ENCODE measurements at places on chromosomes 7 and 10.

- no peak for DNase-seq
Measured at GRCh38 chr10:15378569-15378968, 7.5 kb upstream of the FAM171A1 start.

DNA sequence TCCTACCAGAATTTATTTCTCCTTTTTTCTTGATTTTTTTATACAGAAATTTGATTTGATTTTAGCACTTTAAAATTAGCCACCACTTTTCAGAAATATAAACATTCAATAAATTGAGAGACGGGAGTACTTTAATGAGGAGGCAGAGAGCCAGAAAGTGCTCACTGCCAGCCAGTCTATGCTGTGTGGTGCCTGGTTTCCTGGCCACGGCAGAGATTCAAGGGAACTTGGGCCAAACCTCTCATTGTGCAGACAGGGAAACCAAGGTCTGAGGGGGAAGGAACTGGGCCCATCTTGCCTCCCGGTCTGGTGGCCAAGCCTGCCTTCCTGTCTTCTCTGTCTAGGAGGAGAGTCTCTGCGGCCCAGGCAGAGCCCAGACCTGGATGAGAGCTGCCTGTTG is 25.9 kb downstream of the ADAMTS14 start:
- no peak for DNase-seq

DNA sequence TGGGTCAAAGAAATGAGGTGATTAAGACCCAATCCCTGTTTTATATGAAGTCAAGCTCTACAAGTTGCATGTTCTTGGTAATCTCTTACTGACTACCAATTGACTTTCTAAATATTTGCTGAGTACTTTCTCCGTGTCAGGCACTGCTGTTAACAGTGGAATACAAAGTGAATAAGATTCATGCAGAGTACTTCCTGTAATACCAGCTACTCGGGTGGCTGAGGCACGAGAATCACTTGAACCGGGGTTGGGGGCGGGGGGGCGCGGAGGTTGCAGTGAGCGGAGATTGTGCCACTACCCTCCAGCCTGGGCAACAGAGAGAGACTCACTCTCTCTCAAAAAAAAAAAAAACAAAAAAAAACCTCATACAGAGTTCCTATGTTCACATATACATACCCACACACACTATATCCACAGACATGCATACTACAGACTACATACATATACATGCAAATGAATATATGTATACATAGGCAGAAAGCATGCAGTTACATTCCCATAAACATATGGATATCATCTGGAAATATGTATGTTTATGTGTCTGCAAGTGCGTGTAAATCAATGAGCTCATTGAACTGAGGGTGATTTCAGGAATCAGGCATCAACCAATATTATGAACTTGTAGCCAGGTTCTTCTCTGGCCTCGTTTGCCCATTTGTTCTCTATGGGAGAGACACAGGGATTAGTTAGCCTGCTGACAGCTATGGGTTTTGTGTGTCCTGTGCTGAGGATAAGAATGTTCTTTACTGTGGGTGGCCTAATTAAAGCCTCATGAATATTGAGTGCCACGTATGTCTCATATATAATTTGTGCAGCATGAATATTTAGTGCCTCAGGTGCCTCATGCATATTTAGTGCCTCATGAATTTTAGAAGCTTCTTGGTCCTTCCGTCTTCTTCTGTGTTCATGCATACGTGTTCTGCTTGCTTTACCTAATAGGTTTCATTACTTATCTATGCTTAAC is 73.9 kb downstream of the BICC1 start:
- no peak for DNase-seq

DNA sequence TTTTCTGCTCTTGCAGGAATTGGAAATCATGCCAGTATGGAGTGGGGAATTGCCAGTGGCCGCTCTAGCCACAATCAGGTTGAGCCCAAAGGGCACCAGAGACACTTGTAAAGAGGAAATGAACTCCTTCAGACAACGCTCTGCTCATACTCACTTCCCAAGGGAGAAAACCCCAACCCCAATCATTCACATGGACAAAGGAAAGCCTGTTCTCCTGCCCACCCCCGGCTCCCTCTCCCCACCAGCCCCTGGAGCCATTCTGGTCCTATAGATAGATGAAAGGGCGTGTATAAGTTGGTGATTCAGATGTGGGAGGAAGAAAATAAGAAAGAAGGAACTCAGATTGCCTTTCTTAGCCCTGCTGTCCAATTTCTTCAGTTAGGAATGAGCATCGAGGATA is 57.4 kb downstream of the GFRA1 start:
- DNase-seq, result no peak

GRCh38 chr10:56116684-56117083 is 244.4 kb downstream of the ZWINT start:
- DNase-seq, result peak; percentile 22

- DNase-seq, result peak; percentile 61
Measured at GRCh38 chr10:79270466-79271246, 76.6 kb upstream of the PPIF start.

DNA sequence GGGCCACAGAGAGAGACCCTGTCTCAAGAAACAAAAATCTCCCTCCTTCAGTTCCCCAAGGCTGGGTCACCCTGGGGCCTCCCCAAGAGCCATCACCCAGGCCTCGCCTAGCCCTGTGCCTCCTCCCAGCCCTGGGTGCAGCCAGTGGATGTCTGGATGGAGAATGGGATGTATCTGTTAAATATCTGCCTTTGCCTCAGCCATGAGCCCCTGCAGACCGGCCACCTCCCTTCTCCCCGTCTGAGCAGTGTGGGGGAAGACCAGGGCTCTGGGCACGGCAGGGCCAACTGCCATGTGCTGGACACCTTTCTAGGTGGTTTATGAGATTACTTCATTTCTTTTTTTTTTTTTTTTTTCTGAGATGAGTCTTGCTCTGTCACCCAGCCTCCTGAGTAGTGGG is 10.0 kb downstream of the ARPC1B start:
- DNase-seq, result no peak

GRCh38 chr10:74244807-74245206 is 93.8 kb downstream of the ADK start:
- no peak for DNase-seq

DNA sequence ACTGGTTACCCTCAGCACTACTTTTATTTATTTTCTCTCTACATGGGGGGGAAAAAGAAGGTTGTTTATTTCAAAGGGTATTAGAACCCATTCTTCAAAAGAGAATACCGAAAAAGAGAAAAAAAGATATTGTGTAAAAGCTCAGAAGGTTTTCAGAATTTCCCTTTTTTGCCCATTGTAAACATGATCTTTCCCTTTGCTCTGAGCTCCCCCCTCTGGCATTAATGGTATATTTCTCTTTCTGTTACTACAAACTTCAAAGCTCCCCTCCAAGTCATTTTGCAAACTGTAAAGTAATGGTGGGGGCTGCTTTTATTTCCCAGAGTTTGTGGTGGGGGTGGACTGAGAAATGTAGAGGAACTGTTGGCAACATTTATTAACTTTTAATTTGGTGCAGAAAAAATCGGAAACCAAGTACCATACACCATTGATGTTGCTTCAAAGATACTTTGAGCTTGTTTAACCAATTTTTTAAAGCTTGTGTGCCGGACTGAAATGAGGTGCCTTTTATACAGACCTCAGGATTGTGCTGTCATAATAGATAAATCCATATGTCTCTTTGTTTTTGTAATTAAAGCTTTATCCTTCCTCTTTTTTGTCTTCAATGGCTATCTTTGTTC is 181.5 kb downstream of the EXOC4 start:
- DNase-seq, result peak; percentile 13

DNA sequence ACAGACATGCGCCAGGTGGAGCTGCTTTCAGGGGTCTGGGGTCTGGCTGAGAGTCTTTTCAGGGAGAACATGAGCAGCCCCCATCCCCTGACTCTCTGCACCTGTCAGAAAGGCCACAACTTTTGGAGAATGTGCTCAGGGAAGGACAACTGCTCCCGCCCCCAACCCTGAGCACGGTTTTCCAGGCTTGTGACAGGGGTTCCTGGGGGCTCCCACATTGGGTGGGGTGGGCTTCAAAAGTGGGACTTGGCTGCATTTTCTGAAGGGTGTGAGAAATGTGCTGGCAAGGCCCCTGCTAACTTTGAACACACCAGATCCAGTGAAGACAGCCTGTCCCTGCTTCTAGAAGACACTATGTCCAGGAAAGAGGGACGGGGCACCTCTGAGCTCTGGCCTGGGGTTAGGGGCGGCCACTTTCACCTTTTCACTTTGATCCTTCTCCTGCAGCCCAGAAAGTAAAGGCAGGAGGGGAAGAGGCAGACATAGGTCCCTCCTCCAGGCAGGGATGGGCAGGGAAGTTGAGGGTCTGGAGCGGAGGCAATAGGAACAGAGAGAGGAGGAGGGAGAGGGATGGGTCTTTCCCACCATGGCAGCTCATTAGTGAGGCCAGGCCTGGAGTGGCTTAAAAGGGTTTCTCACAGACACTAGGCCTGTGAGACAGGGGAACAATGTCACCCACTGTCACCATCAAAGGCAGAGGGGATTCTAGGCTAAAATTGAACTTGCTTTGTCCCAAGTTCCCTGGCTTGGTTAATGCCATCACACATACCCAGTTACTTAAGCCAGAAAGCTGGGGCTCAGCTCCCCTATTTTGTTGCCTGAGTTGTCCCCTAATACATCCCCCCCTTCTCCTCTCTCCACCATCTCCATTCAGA is 1.5 kb downstream of the KCP start:
- peak; percentile 41 for DNase-seq

- no peak for DNase-seq
Measured at GRCh38 chr7:131276190-131276589, 51.5 kb upstream of the MKLN1 start.

DNA sequence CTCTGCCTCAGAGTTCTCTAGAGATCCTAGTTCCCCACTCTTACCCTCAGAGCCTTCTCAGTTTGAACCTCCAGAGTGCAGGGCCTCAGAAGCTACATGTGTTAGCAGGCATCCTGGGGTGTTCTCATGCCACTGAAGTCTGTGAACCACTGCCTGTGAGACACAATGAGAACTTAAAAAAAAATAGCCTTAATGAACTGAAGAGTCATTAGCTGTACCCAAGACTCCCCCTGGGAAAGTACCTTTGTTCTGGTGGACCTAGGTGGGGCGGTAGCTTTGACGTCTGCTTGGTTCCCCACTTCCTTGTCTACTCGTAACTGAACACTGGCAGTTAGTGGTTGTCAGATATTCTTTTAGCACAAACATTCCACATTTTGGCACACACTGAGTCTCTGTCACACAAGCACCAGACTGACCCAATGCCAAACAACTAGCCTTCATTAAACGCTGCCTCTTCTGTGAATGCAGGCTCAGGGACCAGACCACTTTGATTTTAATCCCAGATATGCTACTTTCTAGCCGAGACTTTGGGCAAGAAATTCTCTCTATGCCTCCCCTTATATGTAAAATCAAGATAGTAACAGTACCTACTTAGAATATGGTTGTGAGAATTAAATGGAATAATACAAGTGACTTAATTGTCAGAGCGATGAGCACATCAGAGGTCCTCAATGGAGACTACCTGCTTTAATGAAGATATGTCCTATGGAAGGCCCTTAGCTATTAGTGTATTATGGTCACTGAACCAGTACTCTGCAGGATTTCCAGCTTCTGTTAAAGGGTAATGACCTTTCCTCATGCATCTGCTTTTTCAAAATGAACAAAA is 75.3 kb upstream of the CC2D2B start:
- no peak for DNase-seq

DNA sequence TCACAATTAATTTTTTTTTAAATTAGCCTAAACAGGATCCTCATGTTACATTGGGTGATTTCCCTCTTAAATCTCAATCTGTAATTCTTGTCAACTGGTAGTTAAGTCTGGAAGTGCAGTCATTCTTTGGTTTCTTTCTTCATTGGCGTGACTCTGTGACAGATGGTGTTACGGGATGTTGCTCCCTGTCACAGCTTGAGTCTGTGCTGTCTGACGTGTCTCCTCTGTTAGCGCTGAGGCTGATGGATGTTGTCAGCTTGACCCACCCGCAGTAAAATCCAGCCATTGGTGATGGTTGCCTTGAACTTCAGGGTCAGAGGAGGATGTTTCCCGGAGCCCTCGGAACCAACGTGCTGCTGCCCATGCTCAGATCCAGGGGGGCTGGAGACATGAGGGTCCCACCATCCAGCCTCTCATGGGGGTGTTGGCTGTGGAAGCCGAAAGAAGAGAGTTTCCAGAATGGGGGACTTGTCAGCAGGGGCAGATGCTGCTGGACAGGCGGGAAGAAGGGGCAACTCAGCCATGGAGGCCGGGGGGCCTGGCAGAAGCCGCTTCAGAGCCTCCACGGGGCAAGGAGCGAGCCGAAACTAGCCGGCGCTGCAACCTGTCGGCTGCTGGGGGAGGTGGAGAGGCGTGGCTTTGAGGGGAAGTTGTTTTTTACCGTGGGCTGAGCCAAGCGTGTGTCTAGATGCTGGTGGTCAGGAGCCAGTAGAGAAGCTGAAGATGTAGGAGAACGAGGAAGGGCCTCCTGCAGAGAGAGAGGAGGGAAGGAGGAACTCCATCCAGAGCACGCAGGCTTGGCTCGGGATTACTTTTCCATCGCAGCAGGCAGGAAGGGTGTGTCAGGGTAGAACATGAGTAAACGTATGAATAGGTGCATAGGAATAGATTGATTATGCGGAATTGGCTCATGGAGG is 3.5 kb downstream of the SUN1 start:
- no peak for DNase-seq

DNA sequence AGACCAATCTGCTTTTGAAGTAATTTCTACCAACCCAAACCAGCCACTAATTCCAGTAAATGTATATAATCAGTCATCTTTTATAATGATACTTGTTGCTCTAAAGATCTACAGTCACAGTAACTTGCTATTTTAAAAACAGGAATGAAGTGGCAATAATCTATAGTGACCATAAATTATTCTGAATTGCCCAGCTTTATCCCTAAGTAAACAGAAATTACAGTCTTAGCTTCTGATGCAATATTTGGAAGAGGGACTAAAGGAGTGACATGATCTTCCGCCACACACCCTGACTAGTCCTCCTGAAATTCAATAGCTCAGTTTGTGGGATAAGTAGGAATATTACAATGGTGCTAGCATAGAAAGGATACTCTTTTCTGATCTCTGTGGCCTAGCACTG is 96.1 kb downstream of the ATE1 start:
- DNase-seq, result no peak

DNA sequence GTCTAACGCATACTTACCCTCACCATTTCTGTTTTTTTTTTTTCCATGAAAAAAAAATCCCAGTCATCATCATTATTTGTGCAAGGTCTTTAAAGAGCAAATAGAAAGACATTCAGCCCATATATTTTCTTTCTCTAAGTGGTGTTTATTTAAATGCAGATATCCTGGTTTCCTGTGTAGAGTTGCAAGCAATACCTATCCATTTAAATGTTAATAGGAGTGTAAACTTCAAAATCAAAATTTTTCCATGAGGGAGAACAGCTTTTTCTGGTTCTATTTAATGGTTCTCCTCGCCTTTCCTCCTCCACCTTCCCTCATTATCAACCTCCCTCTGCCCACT is 120.1 kb upstream of the AGK start:
- DNase-seq, result no peak

GRCh38 chr10:122113161-122113944 is 124.4 kb downstream of the TACC2 start:
- peak; percentile 81 for DNase-seq

- no peak for DNase-seq
Measured at GRCh38 chr10:61744469-61744868, 81.7 kb downstream of the CABCOCO1 start.

DNA sequence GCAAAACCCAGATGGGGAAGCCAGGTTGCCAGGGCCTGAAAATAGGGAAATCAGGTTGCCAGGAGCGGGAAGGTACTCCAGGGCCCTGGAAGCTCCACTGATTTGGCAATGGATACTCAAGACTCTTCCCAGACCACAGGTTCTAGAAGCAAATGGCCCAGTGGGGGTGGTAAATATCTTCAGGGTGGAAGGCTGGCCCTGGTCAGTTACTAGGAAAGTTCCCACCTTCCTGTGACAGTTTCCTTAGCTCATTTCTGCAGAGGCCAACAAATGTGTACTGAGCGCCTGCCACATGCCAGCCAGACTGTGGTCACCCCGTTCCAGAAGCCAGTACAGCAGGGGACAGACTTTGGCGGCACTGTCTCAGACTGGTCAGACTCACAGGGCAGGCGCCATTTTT is 113.6 kb downstream of the FAM53B start:
- no peak for DNase-seq

All from SK-N-DZ (cell line).